ENCODE measurements at places on chromosomes 2 and 18.
A peak's percentile ranks its signal among the peaks of the same experiment; 100 is the strongest.

DNA sequence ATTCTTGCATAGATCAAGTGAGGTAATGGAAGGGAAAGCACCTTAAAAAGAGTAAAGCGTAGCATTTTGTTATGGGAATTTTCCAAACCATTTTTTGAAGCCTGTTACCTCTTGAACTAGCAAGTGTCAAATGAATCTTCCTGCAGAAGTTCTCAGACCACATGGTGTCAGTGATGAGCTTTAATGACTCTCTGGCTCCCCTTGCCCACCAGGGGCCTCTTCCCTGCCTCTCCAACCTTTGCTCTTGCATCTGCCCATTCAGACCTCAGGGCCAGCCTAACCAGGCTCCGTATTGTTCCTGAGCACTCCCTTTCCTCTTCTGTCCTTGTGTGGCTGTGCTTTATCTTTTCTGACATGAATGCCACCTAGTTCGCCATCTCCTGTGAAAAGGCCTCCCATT, 155.9 kb downstream of the DIS3L2 start:
- no peak for DNase-seq

- peak; percentile 92 for DNase-seq
These were observed 26.9 kb downstream of the C18orf63 start for GRCh38 chr18:74342416-74343043.

DNA sequence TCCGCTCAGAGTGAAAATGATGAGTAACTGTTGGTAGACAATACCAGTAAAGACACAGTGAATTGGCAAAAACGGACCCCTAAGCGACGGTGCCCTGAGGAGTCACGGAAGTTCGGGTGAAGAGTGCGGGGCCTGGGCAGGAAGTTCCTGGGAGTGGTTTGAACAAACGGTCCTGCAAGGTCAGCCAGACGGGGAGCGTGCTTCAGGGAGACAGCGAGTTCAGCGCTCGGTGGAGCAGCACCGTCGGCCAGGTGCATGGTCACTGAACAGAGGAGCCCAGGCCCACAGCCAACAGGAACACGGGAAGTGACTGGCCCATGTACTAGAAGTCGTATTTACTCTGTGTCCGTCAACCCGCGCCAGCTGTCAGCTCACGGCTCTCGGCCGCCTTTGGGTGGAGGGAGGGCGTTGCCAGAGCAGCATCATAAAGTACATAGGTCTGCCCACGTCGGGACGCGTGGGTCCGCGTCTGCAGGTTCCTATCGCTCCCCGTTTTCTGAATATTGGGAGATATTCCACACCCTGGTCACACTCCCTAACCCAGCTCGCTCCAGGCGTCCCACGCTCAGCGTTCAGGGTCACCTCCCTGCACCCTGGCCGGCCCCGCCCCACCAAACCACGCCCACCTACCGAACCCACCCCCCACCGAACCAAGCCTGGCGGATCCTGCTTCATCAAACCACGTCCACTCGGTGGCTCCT, 75.6 kb upstream of the UXS1 start:
- peak; percentile 39 for DNase-seq

DNA sequence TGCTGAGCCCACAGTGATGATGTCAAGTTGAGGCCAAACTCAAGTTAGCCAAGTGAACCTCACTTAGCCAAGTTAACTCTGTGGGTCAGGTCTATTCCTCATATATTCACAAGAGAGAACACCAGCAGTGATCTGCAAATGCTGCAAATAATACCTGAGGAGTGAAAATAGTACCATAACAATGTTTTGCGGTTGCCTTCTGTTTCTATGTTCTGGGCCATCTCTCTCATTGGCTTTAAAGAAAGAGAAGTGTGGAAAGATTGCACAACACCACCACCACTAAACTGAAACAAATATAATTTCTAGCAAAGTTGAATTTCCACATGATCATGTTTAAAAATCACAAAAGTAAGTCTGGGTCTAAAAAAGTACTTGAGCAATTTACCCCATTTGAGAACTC, 211.1 kb upstream of the GALNT5 start:
- DNase-seq: no peak

All from erythroblast (primary cell).